ENCODE measurements at places on chromosomes 6 and 20.

- DNase-seq = no peak
Observed at GRCh38 chr20:57866250-57867106, 156.7 kb upstream of the PMEPA1 start.

- DNase-seq = no peak
Observed at GRCh38 chr6:100877851-100878250, 3.3 kb downstream of the ASCC3 start.

DNA sequence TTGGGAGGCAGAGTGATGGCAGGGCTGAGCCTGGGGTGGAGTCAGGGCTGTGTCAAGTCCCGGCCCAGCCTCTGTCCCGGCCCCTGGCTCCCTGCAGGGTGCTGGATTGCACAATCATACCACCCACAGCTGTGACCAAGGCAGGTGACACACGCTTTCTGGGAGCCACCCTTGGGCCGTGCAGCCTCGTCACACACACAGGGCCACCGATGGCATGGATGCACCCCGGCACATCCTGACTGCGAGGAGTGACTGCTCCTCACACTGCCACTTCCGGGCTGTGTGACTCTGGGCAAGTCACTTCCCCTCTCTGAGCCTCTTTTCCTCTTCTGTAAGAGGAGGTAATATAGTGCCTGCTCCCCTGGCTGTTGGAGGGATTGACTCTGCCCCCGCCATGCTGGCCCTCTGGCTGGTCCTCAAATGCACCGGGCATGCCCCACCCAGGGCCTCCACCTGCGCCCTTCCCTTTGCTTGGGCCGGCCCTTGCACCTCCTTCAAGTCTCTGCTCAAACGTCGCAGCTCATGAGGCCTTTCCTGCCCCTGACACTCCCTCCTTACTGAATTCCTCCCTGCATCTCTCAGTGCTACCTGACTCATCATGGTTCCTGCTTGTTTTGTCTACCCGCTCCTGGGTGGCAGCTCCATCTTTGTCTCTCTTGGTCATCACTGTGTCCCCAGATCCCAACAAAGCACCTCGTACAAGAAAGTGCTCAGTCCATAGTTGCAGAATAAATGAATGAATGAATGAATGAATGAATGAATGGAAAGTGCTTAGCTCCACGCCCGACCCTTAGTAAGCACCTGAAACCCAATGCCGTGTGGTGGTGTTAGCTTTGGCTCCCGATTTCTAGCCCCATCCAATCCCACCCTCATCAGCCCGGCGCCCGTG, 93.5 kb downstream of the CEBPB start:
- DNase-seq = no peak

- DNase-seq = no peak
Observed at GRCh38 chr6:109139109-109139508, 43.8 kb downstream of the CEP57L1 start.

- DNase-seq = no peak
Observed at GRCh38 chr20:52859156-52859876, 112.8 kb upstream of the TSHZ2 start.

DNA sequence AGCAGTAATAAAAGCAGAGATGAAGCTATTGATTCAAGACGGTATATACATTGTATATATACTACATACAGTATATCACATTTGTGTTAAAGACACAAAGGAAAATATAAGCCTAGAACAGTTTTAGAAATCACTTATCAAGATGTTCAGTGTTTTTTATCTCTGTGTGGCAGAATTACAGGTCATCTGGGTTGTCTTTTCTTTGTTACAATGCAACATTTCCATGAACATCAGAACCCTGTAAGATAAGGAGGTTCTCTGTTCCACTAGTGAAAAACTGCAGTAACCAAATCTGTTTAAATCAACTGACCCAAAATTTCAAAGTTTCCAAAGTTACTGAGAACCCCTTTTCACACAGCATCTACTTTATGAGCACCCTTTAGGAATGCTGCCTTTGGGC, 42.2 kb downstream of the B4GALT5 start:
- no peak for DNase-seq

DNA sequence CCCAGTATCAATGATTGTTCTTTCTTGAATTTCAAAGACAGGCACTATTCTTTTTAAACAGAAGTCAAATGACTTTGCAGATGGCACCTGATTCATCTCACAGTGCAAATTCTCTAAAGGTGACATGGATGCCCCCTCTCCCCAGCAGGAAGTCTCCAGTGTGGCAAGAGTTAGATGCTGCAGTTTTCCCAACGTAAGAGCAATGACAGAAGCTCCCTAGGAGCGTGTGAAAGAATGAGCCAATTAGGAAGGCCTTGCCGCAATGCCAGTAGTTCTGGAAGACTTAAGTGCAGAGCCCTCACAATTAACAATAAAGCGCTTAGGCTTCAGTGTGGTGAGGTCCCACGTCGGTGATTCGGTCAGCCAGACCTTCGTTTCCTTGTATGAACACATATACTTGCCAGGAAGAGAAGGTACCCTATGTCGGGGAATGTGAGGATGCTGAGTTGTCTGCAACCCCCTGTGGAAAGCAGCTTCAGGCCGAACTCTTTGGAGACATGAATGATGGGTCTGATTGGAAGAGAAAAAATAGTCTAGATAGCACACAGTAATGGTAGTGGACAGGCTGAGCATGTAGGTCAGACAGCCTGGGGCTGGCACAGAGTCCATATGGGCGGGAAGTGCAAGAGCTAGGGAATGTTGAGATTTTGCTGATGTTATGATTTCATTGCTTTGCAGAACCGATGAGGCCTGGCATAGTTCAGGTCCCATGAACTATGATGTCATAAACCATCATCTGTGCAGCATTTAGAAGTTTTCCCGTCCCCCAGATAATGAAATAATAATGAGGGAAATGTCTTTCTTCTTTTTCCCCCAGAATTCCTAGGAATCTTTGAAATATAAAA, 132.6 kb downstream of the PHACTR1 start:
- DNase-seq = no peak

GRCh38 chr6:156773935-156774852, 3.0 kb upstream of the ARID1B start:
- DNase-seq = no peak

- no peak for DNase-seq
Observed at GRCh38 chr6:168280020-168280898, 39.3 kb downstream of the DACT2 start.

Measured in DMS 273 treated with DMSO at 0.1 percent for 48 hours (cell line).